ENCODE measurements at places on chromosomes 4 and X. TPM values are rescaled to one million over a fixed set of nuclear protein-coding genes. Genes with fewer than 3 reads are reported as not detected.

DNA sequence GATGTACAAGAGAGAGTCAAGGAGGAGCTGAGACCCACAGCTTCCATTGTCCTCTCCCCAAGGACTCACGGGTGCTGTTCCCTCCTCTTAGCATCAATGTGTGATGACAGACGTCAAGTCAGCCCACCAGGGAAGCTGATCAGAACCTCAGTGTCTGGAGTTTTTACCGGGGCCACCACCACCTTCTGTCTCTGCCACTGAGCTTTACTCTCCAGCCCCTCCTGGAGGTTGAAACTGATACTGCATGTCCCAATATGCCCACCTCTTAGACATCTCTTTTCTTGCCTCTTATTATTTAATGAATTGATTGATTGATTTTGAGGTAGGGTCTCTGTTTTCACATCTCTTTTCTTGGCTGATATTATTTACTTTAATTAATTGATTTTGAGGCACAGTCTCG, 10.3 kb upstream of the AKAP17A start:
- no peaks in the 10 kb centered on the region for H3K4me1 ChIP-seq
- H3K27ac ChIP-seq, result no peak overlapping the region
- H3K4me3 ChIP-seq, result no peak overlapping the region
- DNase-seq, result peak; percentile 88

DNA sequence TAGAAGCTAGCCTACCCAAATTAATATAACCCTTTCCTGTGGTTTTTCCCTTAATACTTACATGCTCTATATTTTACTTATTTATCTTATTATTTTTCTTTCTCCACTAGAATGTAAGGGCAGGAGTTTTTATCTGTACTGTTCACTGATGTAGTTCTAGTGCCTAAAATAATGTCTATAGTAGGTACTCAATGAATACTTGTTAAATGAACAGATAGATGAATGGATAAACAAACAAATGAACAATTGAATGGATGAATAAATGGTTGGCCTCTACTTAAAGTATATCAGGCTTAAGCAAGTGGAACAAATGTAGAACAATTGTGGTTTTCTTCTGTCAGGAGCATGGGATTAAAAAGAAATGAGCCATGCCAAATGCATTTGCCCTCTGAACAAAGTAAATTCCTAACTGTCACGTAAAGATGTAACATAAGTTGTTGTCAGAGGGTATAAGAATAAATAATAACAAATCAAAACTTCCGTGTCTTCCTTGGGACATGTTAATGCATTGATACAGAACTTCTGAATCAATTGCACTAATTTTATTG, 54.1 kb downstream of the SYTL5 start:
- H3K27me3 ChIP-seq, result no peaks in the 10 kb centered on the region
- no peaks in the 10 kb centered on the region for H3K4me1 ChIP-seq
- H3K36me3 ChIP-seq, result no peaks in the 10 kb centered on the region
- DNase-seq, result no peak

DNA sequence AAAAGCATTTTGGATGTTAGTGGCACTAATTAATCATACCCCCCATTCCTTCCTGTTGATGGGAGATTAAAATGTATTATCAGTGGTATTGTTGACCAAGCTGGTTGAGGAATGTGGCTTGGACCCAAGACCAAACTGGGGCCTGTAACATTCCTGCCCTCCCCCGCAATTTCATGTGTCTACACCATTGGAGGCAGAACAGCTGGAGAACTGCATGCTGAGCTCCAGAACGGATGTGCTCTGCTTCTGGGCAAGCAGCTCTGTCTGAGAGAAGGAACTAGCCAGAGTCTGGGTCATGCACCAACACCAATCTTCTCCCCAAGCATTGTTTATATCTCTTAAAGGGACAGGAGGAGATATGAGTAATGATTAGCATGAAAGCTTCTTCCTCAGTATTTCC, 185.5 kb downstream of the CEP135 start:
- no peak overlapping the region for H3K27ac ChIP-seq
- no peaks in the 10 kb centered on the region for H3K27me3 ChIP-seq
- H3K4me3 ChIP-seq, result no peak overlapping the region
- DNase-seq, result no peak
- no peaks in the 10 kb centered on the region for H3K4me1 ChIP-seq

DNA sequence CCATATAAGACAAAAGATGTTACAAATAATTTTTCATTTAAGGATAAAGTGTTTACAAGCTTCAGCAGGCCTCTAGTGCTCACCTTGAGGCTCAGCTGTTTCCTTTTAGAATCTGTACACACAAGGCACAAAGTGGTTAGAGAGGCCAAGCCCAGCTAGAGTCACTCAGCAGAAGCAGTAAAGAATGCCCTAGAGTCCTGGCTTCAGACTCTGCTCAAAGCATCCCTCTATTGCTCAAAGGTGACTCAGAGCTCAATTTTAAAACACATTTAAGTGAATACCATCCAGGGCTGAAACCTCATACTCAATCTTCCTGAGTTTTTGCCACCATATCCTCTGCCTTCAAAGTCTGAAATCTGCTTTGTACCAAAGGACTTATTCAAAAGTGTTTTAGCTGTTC, 22.6 kb upstream of the PHF8 start:
- H3K27ac ChIP-seq, result no peak overlapping the region
- no peaks in the 10 kb centered on the region for H3K36me3 ChIP-seq
- no peaks in the 10 kb centered on the region for H3K27me3 ChIP-seq
- no peak overlapping the region for H3K4me3 ChIP-seq
- no peaks in the 10 kb centered on the region for H3K4me1 ChIP-seq

The TMEM47 gene
- total RNA-seq, result 85.7 TPM

DNA sequence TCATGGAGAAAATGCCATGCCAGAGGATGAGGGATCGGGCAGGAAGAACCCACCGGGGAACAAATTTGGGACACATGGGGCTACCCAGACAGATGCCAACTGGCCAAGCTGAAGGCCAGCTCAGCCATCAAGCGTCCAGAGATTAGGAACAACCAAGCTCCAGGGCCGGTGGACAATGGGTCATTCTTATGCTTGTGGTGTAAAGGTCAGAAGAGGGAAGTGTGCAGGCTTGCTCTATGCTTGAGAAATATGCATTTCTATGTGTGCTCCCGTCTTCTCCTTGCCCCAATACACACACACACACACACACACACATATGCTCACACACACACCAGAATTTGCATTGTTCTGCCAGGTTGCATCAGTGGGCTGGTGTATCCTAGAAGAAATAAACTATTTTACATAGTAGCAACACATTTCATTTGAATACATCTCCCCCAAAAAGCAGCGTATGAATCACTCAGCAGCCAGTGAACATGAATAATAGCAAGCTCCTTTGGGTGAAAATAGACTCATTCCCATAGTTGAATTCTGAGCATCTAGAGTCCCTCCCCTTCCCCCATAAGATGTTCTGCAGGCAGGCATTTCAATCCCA, 201.9 kb upstream of the PPARGC1A start:
- no peaks in the 10 kb centered on the region for H3K27me3 ChIP-seq
- H3K4me3 ChIP-seq, result no peak overlapping the region
- peaks cover 3% of the 10 kb centered on the region for H3K4me1 ChIP-seq
- no peak for DNase-seq
- no peaks in the 10 kb centered on the region for H3K36me3 ChIP-seq
- H3K27ac ChIP-seq, result no peak overlapping the region

DNA sequence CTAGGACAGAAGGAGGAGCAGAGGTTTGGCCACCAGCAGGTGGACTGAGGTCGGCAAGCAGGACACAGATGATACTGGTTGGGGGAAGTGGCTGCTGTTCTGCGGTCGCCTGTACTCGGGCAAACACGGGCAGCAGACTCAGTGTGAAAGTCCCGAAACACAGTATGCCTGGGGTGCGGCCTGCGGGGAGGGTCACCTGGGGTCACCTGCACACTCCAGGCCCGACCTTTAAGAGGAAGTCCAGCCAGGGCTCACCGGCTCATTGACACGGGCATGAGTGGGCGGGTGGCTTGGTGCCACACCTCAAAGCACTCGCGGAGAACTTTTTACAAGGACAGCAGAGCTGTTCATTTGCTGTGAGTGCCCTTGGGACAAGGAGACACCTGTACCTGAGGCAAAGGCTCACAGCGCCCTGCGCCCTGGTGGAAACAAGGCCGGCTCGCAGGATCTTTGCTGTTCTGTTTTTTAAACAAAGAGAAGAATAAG, 71.5 kb upstream of the MXD4 start:
- no peak overlapping the region for H3K4me3 ChIP-seq
- H3K27ac ChIP-seq, result no peak overlapping the region
- H3K27me3 ChIP-seq, result no peaks in the 10 kb centered on the region
- DNase-seq, result peak; percentile 54
- peaks cover 14% of the 10 kb centered on the region for H3K4me1 ChIP-seq
- no peaks in the 10 kb centered on the region for H3K36me3 ChIP-seq

GRCh38 chrX:134469486-134469885, 9.5 kb downstream of the HPRT1 start:
- peak; percentile 68 for DNase-seq

DNA sequence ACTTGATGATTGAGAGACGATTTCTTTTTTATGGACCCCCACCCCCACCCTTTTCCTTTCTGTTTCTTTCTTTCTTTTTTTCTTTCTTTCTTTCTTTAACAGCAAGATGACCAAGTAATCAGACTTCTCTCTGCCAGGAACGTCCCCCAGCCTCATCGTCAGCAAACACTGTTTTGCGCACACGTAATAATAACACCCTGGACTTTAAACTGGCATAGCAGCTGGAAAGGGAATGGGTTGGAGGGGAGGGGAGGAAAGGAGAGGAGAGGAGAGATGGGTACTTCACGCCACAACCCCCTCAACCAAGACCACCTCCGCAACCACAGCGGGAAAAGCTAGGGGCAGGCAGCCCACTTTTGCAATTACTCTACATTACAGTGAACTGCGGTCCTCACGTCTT, 1.1 kb downstream of the GABRA2 start:
- no peaks in the 10 kb centered on the region for H3K36me3 ChIP-seq
- H3K4me1 ChIP-seq, result no peaks in the 10 kb centered on the region
- peaks cover 10% of the 10 kb centered on the region for H3K27me3 ChIP-seq
- no peak overlapping the region for H3K4me3 ChIP-seq
- no peak for DNase-seq
- no peak overlapping the region for H3K27ac ChIP-seq

- no peaks in the 10 kb centered on the region for H3K4me1 ChIP-seq
- no peak for DNase-seq
- H3K27ac ChIP-seq, result no peak overlapping the region
- no peaks in the 10 kb centered on the region for H3K27me3 ChIP-seq
Observed at GRCh38 chr4:11548597-11549082, 119.9 kb upstream of the HS3ST1 start.

- H3K27ac ChIP-seq, result no peak overlapping the region
- H3K4me3 ChIP-seq, result no peak overlapping the region
- no peak for DNase-seq
- H3K36me3 ChIP-seq, result no peaks in the 10 kb centered on the region
- no peaks in the 10 kb centered on the region for H3K4me1 ChIP-seq
- H3K27me3 ChIP-seq, result peaks cover 30% of the 10 kb centered on the region
Observed at GRCh38 chrX:68794461-68794860, 34.4 kb upstream of the EFNB1 start.

GRCh38 chr4:151786158-151786495, 25.3 kb upstream of the GATB start:
- no peaks in the 10 kb centered on the region for H3K36me3 ChIP-seq
- DNase-seq, result peak; percentile 51
- no peaks in the 10 kb centered on the region for H3K4me1 ChIP-seq
- no peak overlapping the region for H3K27ac ChIP-seq
- peaks cover 20% of the 10 kb centered on the region for H3K27me3 ChIP-seq

DNA sequence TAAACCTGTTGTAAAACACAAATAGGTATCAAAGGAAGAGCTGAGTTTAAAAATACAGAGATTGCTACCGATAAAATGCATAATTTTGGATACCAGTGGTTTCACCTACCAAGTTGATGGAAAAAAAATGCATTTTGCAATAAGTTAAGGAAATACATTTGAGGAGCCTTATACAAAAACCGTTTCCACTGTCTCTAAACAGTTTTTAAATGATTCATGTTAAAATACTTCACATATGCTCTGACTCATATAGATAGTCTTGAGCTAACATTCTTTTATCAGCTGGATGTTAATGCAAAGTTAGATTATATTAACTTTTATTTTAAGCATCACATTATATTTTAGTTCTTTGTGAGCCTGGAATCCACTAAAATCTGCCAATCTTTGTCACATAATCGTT, 50.6 kb upstream of the ANKRD17 start:
- DNase-seq, result peak; percentile 52
- peak overlapping the region; percentile 43 for H3K27ac ChIP-seq
- H3K27me3 ChIP-seq, result no peaks in the 10 kb centered on the region
- H3K4me1 ChIP-seq, result peaks cover 22% of the 10 kb centered on the region
- H3K4me3 ChIP-seq, result no peak overlapping the region

DNA sequence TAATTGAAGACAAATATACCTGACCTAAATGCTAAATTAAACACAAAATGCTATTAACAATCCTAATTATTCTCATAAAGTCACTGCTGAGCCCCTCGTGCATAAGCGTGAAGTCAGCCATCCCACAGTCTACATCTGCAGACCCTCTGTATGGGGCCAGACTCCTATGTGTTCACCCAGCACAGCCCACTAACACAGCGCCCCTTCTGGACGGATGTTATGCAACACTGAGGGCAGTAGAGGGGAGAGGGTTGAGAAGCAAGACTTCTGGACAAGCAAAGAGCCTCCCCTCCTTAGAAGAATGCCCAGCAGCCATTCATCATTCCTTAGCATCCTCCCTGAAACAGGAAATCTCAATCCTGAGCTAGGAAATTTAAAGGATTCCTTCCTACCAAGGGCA, 7.9 kb downstream of the TRPC3 start:
- H3K36me3 ChIP-seq, result no peaks in the 10 kb centered on the region
- peaks cover 6% of the 10 kb centered on the region for H3K27me3 ChIP-seq
- no peak for DNase-seq
- H3K4me1 ChIP-seq, result no peaks in the 10 kb centered on the region

DNA sequence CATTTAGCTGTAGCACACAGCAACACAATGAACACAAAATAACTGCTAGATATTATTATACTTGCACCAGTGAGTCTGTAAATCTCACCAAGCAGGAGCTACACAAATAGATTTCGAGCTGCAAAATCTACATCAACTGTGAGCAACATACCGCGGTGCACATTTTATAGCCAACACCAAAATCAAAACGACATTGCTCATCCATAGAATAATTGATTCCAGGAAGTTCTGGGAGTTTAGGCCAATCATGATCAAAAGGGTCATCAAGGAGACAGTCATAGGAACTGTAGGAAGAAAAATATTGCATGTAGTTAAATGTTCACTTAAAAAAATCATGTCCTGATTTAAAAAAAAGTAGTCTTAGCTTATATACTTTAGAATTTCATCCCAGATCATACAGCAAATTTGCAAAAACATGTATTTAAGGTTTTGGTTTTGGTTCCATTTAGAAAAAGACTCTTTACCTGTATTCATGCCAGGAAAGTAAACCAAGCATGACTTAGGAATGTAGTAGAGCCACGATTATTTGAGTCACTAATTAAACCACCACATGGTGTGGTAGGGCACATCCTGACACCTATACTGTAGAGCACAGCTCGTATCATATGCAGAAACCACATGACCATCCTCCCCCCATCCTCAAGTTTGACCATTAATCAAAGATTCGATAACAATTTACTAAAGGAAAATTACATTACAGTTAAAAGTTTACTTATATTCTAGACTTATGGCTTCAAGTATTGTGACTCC, 250.4 kb downstream of the ADAMTS3 start:
- no peaks in the 10 kb centered on the region for H3K27me3 ChIP-seq
- H3K4me3 ChIP-seq, result no peak overlapping the region
- peak overlapping the region; percentile 71 for H3K27ac ChIP-seq
- peaks cover 45% of the 10 kb centered on the region for H3K4me1 ChIP-seq

The GUCY1B1 gene
- 1.1 TPM for total RNA-seq

GRCh38 chr4:36349938-36350549, 68.6 kb downstream of the DTHD1 start:
- no peak overlapping the region for H3K27ac ChIP-seq
- no peak overlapping the region for H3K4me3 ChIP-seq
- H3K36me3 ChIP-seq, result no peaks in the 10 kb centered on the region
- no peaks in the 10 kb centered on the region for H3K4me1 ChIP-seq

GRCh38 chr4:52711272-52711671, 40.0 kb downstream of the ERVMER34-1 start:
- H3K4me3 ChIP-seq, result no peak overlapping the region
- H3K36me3 ChIP-seq, result peaks cover 18% of the 10 kb centered on the region
